Activated CD4-positive, alpha-beta T cell treated with anti-CD3 and anti-CD28 coated beads for 36 hours (primary cell): ENCODE measurements at places on chromosomes 11 and 22.
A peak's percentile ranks its signal among the peaks of the same experiment; 100 is the strongest.

GRCh38 chr11:123190518-123190917, 4.5 kb downstream of the CLMP start:
- no peak for DNase-seq

GRCh38 chr11:114890038-114890437, 211.7 kb downstream of the NXPE2 start:
- DNase-seq: no peak

DNA sequence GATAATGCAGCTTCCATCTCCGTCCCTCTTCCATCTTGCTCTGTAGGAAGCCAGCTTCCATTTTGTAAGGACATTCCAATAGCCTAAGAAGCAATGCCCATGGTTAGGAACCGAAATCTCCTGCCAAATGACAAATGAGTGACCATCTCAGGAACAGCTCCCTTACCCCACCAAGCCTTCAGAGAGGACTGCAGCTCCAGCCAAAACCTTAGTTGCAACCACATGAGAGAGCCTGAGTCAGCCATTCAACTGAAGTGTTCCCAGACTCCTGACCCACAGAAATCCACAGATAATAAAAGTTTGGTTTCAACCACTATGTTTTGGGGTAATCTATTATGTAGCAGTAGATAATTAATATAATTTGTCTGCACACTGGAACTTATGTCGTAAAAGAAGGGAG, 51.7 kb upstream of the LDLRAD3 start:
- no peak for DNase-seq

- peak; percentile 66 for DNase-seq
These were observed 1.8 kb downstream of the KCNK7 start for GRCh38 chr11:65593518-65594414.

DNA sequence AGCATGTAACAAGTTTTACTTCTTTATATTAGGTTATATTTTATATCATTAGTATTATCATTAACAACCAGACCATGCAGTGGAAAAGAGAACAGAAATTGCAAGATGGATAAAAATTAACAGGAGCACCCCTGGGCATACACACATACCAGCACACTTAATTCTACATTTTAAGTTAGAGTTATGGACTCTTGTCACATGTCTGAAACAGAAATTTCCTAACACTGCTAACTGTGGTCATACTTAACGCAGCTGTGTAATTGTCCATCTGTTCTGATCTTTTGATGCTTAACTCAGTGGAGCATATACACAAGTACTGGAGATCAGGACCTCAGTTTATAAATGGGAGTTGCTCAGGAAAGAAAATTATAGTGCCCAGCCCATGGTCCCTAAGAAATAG, 358 bp downstream of the OR52H1 start:
- DNase-seq: no peak

GRCh38 chr22:23850136-23850611, 7.5 kb upstream of the SLC2A11 start:
- no peak for DNase-seq
